Type B pancreatic cell (in vitro differentiated cells): ENCODE measurements at places on chromosomes 5 and 9. TPM values are rescaled to one million over a fixed set of nuclear protein-coding genes. Genes with fewer than 3 reads are reported as not detected.

The OTP gene
- 0.17 and 0.31 TPM in 2 replicates for total RNA-seq

The DDX4 gene
- not detected in 2 replicates for total RNA-seq

GRCh38 chr9:112581469-112582176 is 95.0 kb downstream of the KIAA1958 start:
- no peak overlapping the region for H3K27ac ChIP-seq
- no peaks in the 10 kb centered on the region for H3K27me3 ChIP-seq
- DNase-seq: no peak
- H3K36me3 ChIP-seq: peaks cover under 1% of the 10 kb centered on the region
- H3K4me1 ChIP-seq: no peaks in the 10 kb centered on the region

DNA sequence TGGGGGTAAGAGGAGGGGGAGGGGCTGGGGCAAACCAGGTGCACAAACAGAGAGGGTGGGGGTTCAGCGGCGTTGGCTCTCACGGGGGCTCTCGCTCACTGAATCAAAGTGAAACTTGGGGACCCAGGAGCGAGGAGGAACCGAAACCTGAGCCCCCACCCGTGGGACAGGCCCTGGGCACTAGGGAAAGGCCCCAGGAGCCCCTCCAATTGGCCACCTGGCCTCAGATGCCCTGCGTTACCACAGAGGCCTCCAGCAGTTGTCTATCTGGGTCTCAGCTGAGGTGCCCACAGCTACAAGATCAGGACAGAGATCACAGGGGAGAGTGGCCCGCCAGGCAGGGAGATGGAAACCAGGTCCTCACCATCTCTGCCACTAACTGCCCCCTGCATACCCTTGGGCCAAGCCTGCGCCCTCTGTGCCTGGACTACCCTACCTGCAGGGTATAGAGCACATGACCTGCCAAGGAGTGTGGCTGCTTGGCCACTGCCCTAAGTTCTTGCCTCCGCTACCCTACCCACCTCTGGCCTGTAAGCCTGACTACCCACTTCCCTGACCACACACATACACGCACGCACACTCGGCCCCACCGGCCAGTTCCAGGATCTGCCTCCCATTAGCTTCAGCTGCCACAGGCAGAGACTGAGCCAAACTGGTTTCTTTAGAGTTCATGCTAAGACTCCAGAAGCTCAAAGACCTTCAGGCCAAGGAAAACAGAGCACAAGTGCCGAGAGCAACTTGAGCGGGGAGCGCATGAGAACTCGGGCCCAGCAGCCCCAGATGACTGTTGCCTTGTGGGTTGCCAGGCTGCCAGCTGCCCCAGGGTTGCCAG is 39.9 kb downstream of the PAX5 start:
- H3K4me1 ChIP-seq: no peaks in the 10 kb centered on the region
- H3K27me3 ChIP-seq: peaks cover 89% of the 10 kb centered on the region
- H3K36me3 ChIP-seq: no peaks in the 10 kb centered on the region
- no peak overlapping the region for H3K27ac ChIP-seq
- no peak for DNase-seq
- no peak overlapping the region for H3K4me3 ChIP-seq
